ENCODE measurements at places on chromosomes 6 and 20.

- DNase-seq = no peak
Measured at GRCh38 chr6:175680-176079, 116.6 kb upstream of the DUSP22 start.

DNA sequence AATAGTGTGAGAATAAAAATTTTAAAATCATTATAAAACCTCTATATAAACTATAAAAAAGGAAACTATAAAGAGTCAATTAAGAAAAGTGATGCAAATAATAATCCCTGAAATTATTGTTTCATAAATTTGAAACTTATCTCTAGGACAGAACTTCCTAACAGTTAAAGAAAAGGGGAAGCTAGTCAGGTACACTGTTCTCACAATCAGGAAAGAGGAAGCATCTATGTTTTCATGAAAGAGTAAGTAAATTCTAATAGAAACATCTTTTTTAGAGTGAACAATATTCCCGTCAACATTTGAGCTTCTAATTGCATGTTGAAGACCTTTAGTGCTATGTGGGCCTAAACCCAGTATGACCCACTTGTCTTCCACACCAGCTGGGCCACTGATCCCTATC lies 1.2 kb upstream of the ADGRF1 start:
- DNase-seq = no peak

- DNase-seq = no peak
Measured at GRCh38 chr6:112002307-112002706, 51.6 kb upstream of the CCN6 start.

DNA sequence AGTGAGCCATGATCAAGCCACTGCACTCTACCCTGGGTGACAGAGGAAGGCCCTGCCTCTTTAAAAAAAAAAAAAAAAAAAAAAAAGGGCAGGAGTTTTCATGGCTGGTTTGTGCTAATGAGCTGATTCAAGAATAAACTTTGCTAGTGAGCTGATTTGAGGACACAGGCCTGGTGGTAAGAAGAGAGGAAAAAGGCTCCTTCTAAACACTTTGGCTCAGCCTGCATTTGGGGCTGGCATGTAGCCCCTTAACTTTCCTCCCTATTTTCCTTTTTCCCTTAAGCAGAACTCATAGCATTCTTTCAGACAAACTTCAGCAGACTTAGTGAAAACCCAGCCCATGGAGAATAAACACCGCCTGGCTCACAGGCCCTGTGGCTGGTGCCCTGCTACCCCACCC lies 432.7 kb downstream of the PTPRT start:
- no peak for DNase-seq

GRCh38 chr6:20044883-20045282 lies 167.4 kb downstream of the MBOAT1 start:
- no peak for DNase-seq

GRCh38 chr6:8218861-8219260 lies 116.5 kb upstream of the EEF1E1 start:
- no peak for DNase-seq

DNA sequence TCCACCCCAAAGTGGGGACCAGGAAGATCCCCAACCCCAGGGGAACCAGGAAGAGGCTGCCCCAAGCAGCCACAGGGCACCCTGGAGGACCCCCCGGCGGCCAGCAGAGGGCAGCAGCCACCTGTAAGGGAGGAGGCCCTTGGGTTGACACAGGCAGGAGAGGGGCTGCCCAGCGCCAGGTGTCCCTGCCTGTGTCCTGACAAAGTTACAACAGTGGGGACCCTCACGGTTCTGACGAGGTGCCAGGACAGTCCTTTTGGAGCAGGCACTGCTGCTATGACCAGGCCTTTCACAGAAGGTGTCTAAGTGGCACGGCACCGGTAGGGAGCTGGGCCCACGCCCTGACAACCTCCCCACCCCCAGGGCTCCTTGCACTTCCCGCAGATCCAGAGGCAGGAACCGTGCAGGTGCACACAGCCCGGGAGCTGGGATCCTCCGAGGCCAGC lies 176.7 kb downstream of the BMP7 start:
- peak; percentile 82 for DNase-seq

DNA sequence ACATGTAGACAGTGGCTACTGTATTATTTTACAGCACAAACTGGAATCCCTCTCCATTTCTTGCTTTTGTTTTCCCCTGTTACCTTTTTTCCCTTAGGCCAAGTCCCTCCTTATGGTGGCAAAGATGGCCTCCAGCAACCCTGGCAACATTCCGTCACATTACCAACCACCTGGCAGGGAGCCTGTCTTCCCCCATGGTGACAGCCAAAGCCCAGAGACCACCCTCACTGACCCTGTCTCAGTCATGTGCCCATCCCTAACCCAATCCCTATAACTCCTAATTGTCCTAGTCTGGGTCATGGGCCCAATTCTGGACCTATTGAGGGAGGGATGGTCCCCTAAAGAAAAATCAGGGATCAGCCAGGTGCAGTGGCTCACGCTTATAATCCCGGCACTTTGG lies 27.6 kb downstream of the PARD6B start:
- no peak for DNase-seq

GRCh38 chr6:4885341-4885933 lies 109.2 kb downstream of the CDYL start:
- DNase-seq = no peak

GRCh38 chr6:149179431-149179830 lies 138.1 kb upstream of the TAB2 start:
- DNase-seq = no peak

DNA sequence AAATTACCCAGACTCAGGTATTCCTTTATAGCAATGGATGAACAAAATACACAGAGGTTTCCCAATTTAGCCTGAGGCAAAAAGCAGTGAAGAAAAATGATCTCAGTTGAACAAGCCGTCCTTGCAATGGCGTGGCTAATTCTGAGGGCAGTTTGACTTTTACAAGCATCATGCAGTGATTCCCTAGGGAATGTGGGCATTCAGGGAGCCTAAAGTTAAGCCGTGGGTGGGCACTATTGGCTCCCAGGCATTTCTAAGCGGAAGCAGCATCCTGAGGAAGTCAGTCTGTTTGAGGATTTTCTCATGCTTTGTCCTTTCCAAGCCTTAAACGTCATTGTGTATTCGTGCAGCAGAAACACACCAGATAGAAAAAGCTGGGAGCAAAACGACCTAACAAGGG lies 133.9 kb downstream of the MYLK4 start:
- no peak for DNase-seq

DNA sequence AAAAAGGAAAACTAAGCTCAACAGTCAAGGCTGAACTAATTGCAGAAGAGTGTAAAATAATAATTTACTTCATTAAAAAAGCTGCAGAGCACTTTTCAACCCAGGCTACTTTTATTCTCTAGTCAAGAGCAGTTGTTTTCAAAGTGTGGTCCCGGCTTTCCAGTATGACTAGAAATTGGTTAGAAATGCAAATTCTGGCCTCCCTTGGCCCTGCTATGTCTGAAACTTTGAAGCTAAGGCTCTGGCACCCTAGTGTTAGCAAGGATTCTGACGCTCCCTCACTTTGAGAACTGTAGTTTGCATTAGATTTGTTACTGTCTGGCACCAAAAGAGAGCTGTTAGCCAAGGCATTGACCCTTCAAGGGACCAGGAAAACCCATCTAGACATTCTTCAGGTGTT lies 9.5 kb upstream of the NXT1 start:
- no peak for DNase-seq

DNA sequence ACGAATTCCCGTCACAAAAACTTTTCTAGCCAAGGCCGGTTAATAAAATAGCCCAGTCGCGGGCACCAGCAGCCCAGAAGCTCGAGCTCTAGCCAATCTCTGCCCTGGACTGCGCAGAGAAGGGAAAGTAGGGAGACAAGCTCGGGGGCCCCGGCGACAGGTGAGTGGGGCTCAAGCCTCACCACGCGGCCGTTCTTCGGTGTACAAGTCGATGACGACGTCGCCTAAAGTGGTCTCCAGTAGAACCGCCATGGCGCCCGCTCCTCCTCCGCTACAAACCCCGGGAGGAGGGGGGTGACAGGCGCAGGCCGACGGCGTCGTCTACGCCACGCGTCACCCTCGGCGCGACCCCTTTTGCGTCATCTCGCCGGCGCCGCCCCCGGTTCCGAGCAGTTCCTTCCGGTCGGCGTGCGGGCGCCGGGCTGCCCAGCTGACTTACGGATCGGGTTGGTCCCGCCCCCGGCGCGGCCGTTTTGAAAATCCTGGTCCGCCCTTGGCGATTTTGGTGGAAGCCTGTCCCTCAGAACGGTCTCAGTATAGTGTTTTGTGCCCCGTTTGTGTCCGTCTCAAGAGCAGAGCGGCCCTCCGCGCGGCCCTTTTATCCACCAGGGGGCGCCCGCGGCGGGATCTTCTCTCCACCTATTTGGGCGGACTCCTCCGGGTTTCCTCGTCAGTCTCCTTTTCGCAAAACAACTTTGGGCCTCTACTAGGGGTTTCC lies at the start of gene PPIL4:
TSS of gene PPIL4 (minus strand) at position 290 of the 718 bp plus-strand sequence. CDS start at position 252, 38 bp downstream.
- peak; percentile 97 for DNase-seq
